ENCODE measurements at places on chromosomes 12 and 14.

DNA sequence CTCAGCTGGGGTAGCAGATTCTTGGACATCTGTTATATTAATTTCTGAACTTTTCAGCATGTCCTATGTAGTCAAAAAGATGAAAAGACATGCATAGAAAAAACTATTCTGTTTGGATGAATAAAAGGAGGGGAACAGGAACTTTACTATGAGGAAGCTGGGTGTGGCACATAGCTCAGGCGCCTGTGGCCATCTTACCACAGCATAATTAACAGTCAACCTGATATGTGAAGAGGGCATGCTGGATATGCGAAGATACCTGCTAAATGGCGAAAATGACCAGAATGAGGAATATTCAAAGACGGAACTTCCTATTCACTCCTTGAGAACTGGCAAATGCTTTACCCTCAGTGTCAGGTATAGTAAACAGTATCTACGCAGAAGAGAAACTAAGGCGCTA, 18.4 kb downstream of the SETD3 start:
- H3K27me3 ChIP-seq: no peaks in the 10 kb centered on the region
- no peak overlapping the region for H3K27ac ChIP-seq

GRCh38 chr14:30082486-30082885, 154.8 kb upstream of the PRKD1 start:
- H3K4me3 ChIP-seq: no peak overlapping the region
- no peaks in the 10 kb centered on the region for H3K36me3 ChIP-seq
- H3K27ac ChIP-seq: no peak overlapping the region
- DNase-seq: no peak
- no peaks in the 10 kb centered on the region for H3K4me1 ChIP-seq

- H3K4me1 ChIP-seq: no peaks in the 10 kb centered on the region
- H3K36me3 ChIP-seq: no peaks in the 10 kb centered on the region
- H3K27me3 ChIP-seq: no peaks in the 10 kb centered on the region
Measured at GRCh38 chr12:47604221-47604873, 101.5 kb downstream of the RPAP3 start.

DNA sequence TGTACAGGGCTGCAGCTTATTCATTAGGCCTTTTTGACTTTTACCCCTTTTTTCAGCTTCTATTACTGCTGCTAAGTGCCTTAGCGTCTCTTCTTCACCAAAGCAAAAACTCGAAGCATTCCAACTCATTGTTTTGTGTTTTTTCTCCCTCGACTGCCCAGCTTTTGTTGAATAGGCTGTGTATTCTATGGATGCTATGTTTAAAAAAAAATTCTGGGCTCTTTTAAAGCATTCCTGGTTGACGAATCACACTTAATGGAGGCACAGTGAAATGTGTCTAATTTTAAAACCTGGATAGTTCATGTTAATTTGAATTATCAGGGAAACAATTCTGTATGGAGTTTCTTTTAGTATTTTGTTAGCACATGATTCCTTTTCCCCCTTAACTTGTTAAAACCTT, 29.7 kb downstream of the KTN1 start:
- H3K4me3 ChIP-seq: no peak overlapping the region
- H3K36me3 ChIP-seq: peaks cover 20% of the 10 kb centered on the region
- no peak overlapping the region for H3K27ac ChIP-seq
- no peaks in the 10 kb centered on the region for H3K27me3 ChIP-seq
- DNase-seq: no peak

DNA sequence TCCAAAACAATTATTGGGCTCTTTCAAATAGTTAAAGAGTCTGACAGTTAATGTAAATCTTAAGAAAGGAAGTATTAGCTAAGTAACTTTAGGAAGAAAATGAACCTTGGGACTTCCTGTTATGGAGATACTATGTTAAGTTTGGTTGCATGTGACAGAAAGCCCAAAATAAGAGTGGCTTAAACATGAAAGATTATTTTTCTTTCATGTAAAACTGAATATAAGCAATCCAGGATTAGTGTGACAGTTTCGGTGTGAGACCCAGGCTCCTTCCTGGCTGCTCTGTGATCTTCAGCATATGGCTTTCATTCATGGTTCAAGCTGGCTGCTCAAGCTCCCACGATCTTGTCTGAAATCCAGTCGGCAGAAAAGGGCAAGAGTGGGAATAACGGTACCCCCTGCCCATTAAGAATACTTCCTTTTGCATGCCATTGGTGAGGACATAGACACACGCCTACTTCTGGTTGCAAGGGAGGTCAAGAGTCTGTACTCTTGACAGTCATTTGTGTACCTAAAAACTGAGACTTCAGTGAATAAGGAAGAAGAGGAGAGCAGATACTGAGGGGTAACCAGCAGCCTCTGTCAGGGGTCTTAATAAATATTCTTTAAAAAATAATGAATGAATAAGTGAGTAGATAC, 2.2 kb upstream of the RPAP3 start:
- H3K4me3 ChIP-seq: no peak overlapping the region
- H3K36me3 ChIP-seq: no peaks in the 10 kb centered on the region
- DNase-seq: no peak
- H3K4me1 ChIP-seq: peaks cover 35% of the 10 kb centered on the region

GRCh38 chr12:120224304-120225199, 23.6 kb upstream of the RPLP0 start:
- H3K4me3 ChIP-seq: peak overlapping the region; percentile 46
- peak overlapping the region; percentile 82 for H3K27ac ChIP-seq
- H3K36me3 ChIP-seq: peaks cover 60% of the 10 kb centered on the region
- peak; percentile 88 for DNase-seq
- peaks cover 61% of the 10 kb centered on the region for H3K4me1 ChIP-seq
